ENCODE measurements at places on chromosomes 2 and 18. TPM values are rescaled to one million over a fixed set of nuclear protein-coding genes. Genes with fewer than 3 reads are reported as not detected.

The PASK gene
- 5.0 TPM for total RNA-seq

The GCKR gene
- 142 TPM for total RNA-seq

The SOX11 gene
- total RNA-seq, result 0.05 TPM

The EVA1A gene
- 84.3 TPM for total RNA-seq

The LINC00305 gene
- total RNA-seq, result not detected

The CHRND gene
- not detected for total RNA-seq

The CCL20 gene
- not detected for total RNA-seq

The MOGAT1 gene
- total RNA-seq, result 10.2 TPM

The KIDINS220 gene
- total RNA-seq, result 17.9 TPM

The NPPC gene
- not detected for total RNA-seq

The CCDC85A gene
- 0.08 TPM for total RNA-seq

GRCh38 chr2:162890690-162891311 lies 52.2 kb upstream of the KCNH7 start:
- peak; percentile 45 for DNase-seq

DNA sequence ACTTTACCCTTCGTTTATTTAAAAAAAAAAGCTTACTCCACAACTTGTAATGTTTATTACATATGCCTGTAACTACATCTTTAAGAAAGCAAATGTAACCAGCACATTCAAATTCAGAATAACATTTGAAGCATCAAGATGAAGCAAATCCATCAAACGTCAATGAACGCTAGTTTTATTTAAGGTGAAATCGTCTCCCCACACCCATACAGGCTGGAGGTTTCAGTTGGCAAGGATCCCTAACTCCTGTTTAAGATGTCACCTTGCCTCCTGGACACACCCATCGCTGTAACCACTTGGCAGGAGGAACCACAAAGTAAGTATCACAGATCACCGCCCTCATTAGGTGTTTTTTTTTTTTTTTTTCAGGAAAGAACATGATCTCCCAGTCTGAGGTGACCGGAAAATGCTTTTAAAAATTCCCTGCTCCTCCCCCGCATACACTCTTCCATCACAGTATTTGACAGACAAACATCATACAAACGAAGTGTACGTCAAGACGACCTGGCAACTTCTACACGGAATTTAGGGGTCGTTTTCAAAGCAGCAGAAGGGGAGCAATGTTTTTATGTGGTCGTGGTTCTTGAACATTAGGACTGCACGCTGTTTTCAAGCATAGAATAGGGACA lies 19.7 kb upstream of the STPG4 start:
- DNase-seq, result no peak

GRCh38 chr2:188079196-188079595 lies 212.5 kb upstream of the GULP1 start:
- DNase-seq, result no peak

DNA sequence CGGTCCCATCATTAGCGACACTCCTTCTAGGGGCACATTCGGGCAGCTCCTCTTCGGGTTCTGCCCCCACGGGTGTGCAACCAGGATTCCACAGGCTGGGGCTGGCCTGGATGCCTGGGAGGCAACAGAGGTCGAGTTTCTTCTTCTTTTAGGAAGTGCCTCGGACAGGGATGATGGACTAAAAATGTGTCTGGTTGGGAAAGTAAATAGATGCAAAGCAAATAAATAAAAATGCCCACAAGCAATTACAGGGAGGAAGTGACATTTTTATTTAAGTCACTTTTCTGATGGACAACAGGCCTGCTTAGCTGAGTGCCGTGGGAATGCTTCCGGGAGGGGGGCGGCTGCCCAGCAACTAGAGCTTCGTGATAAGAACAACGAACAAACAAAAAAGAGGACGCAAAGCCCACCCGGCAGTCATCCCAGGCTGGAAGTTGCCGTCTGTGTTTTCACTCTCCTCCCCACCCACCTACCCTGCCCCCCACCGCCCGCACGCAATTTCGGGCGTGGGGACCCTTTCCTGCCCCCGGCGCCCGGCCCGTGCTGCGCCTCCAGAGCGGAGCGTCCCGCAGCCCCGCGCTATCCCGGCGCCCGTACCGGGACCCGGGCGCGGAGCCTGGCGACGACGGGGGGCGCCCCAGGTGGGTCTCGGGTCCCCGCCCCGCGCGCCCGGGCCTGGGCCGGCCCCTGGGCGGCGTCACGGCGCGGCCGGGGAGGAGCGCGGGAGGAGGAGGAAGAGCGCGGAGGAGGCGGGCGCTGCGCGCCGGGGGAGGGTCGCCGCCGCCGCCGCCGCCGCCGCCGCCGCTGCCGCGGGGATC lies 412 bp upstream of the NCK2 start:
- peak; percentile 59 for DNase-seq

DNA sequence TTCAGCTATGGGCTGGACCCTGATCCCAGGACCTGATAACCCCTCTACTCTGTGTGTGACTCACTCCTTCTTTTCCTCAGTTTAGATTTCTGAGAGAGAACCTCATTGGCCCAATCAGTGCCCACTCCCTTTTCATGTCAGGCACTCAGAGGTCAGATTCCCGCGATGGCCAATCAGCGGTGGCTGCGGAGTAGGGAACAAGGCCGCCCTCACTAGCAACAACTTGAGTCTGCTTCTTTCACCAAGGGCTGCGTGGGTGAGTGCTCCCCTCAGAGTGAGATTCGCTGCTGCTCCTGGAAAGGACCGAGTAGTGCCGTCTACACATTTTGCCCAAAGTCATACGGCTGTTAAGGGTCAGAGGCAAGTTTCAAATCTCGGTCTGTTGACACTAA lies 34.7 kb downstream of the NPPC start:
- DNase-seq, result no peak

DNA sequence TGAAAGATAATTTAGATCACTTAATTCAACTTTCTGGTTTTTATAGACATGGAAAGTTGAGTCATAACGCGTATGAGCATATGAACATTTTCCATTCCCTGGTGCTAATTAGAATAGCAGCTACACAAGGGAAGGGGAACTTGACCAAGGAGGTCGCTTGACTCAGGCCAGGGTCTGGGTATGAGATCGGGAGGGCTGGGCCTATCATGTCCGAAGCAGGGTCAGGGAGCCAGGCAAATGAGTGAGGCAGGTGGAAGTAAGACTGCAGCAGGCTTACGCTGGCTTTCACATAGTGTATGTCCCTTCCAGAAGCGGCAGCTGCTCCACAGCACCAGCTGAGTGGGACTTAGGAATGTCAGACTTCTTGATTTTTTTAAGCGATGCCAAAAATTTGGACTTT lies 14.7 kb downstream of the RALB start:
- no peak for DNase-seq

GRCh38 chr2:43127208-43127940 lies 99.0 kb downstream of the ZFP36L2 start:
- DNase-seq, result peak; percentile 76

DNA sequence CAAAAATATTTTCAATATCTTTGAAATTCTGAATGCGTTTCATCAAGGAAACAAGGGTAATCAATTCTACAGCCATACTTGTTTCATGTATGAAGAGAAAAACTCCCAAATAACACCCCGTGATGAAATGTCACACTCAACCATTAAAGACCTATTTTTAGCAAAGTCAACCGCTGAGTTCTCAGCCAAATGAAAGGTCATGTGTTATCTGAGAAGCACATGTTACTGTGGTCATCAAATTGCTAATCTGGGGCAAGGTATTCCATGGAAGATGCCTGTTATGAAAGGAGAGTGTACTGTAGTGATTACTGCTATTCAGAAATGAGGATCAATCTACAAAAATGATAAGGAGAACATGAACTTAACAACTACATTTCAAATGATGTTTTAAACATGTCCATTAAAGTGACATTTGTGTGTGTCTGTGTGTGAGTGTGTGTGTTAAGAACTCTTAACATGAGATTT lies 126.7 kb downstream of the BCL2 start:
- DNase-seq, result no peak

- no peak for DNase-seq
These were observed 48.0 kb upstream of the CTLA4 start for GRCh38 chr2:203819434-203820133.

DNA sequence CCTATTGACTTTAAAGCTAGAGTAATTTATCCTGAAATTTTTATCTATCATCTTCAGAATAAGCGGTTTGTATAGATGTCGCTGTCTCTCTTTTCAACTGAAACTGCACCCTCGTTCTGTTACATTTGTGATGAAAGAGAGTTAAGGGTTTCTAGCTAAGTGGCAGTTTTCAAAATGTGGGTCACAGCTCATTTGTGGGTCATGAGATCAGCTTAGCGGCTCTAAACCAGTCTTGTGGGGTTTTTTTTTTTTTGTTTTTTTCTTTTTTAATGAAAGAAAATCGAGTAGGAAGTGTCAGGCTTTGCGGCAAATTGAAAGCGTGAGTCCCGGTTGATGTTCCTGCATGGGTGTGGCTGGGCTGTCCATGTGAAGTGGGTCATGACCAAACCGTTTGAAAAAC lies 31.2 kb downstream of the SALL3 start:
- DNase-seq, result no peak

- DNase-seq, result no peak
These were observed 196.8 kb downstream of the PPP1R1C start for GRCh38 chr2:182182436-182182835.

DNA sequence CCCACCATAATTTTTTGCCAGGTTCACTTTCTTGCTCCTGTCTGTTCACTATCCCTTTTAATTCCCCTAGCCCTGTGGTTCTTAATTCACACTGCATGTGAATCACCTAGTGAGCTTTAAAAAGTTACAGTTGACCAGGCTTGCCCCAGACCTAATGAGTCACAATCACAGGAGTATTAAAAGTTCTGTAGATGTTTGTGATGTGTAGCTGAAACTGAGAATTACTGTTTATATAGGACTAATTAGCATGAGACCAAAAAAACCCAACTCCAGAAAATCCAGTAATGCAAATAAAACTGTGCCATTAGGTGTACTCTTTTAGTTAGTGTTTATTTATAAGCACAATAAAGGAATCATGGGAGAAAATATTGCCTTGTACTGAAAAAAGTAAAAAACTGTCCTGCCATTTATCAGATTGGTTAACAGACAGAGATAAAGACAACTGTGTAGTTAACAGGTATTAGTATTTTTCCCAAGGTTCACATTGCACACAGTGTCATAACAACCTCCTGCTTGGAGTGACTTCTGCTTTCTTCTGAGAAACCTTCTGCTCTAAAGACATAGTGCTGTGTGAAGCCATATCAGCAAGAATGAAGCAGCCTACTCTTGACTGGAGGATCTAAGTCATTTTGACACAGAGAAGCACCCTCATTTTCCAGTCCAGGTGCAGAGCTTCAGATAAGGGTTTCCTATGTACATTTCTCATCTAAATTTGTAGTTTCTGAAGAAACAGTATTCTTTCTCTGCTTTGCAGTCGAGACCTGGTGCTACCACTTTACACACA lies 39.0 kb downstream of the VAPA start:
- no peak for DNase-seq

GRCh38 chr2:41943159-41943558 lies 104.7 kb upstream of the PKDCC start:
- DNase-seq, result no peak

- no peak for DNase-seq
These were observed 126.7 kb downstream of the GALNT14 start for GRCh38 chr2:31011587-31011986.

DNA sequence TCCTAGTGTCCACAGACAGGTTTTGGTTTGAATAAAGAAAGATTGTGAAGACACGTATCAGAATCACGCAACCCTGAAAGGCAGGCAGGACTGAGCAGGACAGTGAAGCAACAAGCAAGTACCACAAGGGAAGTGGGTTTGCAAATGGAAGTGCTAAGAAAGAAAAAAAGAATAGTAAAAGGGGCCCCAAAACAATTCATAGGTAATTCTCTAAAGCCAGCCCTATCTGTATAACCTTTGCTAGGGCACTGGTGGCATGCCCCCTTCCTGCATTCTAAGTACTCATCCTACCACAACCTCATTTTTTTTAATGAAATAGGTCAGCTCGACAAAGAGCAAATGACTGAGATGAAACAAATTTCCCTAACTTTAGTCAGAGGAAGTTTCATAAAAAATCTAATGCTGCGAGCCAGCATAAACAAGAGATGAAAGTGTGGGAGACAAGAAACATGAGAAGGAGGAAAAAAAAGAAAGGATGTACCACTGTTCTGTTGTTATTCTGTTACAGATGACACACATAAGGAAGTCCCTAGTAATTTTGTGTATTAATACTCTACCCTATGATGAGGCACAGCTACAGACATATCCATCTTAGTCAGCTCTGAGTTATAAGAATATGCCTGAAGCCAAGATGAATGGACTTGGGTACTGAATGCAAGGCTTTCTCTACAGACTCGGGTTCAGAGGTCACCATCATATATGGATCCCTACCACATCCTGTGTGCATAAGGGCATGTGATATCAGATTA lies 32.2 kb downstream of the IKZF2 start:
- no peak for DNase-seq

DNA sequence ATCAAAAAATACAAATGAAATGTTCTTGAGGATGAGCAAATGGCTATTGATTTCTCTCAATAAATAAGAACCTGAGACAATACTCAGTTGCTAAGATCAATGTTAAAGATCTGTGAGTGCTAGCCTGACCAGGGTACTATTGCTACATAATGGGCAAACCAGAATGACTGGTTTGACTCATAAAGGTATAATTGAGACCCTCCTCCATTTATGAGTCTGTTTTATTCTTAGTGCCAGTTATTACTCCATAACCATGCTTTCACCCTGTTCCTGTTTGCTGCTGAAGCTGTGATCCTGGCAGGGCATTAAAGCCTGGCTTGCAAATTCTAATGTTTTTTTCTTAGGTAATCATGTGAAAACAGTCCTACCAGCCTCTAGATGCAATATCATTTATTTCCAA lies 56.6 kb upstream of the PPM1B start:
- no peak for DNase-seq

DNA sequence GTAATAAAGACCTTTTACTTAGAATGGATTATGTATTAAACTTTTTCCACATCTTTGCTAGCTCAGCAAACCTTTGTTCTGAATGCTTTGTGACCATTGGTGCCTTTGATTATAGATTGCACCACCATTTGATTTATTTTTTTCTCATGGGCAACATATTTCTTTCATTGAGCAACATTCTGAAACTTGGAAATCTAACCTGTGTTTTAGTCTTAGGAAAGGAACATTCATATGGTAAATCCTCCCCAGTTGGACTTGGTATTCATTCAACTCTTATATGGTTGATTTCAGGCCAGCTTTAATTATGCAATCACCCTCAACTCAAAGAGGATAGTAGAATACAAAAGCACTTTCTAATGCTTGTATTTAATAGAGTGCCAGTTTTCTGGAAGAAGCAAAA lies 1077.9 kb upstream of the ZEB2 start:
- no peak for DNase-seq

- DNase-seq, result no peak
These were observed 73.8 kb downstream of the RPIA start for GRCh38 chr2:88765154-88765888.

DNA sequence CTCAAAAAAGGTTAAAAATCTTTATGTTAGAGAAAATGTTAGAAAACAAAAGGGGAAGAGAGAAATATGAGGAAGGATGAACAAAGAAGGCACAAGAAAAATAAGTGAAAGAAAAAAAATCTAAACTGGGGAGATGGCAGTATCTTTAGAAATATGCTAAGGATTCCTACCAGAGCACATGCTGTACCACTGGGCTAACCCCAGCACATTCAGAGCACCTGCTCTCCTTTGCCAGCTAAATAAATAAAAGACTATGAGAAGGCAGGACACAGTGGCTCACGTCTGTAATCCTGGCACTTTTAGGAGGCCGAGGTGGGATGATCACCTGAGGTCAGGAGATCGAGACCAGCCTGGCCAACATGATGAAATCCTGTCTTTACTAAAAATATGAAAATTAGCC lies 92.2 kb upstream of the CDKL4 start:
- DNase-seq, result no peak

- no peak for DNase-seq
These were observed 21.3 kb downstream of the SKA1 start for GRCh38 chr18:50396005-50396660.

GRCh38 chr18:70452501-70452900 lies 163.7 kb downstream of the SOCS6 start:
- DNase-seq, result no peak

All from left lobe of liver (tissue), 2 donors.